Amygdala (tissue), 56 donors: ENCODE measurements at places on chromosomes 3 and 15.

- DNase-seq = no peak
These were observed 424.6 kb downstream of the GRM7 start for GRCh38 chr3:7285505-7285904.

- no peak for DNase-seq
These were observed 218.5 kb downstream of the ITPR1 start for GRCh38 chr3:4711680-4711992.

GRCh38 chr15:48494631-48495030 lies 150.9 kb downstream of the FBN1 start:
- DNase-seq = no peak

DNA sequence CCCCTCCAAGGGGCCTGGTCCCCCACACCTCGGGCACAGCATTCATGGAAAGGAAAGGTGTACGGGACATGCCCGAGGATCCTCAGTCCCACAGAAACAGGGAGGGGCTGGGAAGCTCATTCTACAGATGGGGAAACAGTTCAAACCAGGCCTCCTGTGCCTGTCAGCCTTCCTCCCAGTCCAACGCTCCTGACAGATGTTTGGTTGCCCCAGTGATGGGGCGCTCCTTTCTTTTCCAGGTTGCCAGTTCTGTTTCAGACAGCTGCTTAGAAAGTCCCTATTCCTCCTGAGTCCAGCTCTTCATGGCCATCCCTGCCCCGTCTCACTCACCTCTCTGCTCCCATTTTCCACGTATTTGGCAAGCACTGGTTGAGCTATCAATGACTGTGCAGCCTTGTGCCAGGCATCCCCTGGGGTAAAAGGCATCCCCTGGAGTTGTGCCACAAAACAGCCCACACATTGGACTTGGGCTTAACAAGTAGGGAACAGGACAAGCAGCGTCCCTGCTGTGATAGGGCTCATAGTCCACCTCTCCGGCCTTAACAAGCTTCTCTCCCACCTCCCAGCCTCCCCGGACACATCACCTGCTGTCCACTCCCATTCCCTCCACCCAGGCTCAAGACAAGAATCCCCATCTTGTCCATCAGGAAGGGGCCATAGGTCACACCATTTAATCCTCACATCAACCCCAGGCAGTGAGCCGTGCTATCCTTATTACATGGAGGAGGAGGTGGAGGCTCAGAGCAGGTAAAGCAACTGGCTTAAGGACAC lies 6.6 kb downstream of the OXTR start:
- DNase-seq = no peak

DNA sequence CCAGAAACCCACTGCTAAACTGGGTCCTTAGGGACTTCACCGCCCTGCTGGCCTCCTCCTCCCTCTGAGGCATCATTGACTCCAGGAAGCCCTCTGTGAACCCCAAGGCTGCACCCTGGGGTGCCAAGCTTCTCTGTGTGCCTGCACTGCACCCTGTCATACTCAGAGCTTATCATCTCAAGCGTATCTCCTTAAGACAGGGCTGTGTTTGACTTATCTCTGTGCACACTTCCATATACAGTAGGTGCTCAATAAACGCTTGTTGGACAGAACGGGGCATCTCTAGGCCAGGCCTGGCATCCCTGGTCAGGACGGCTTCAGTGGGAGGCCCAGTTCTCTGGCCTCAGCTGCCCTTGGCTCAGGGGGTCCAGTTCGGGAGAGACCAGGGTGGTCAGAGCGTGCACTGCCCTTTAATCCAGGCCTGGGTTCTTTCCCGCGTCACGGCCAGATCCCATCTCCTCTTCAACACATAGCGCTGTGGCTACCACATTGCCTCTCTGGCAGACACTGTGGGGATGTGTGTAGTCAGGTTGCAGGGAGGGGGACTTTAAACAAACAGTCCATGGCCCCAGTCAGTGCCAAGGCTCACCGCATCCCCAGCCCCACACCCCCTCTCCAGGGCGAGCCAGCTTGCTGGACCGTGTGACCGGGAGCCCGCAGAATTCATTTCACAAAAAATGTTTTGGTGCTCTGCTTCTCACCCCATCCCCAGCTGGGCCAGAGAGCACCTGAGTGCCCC lies 33.4 kb downstream of the MAGEF1 start:
- no peak for DNase-seq

GRCh38 chr15:58558777-58559176 lies 127.0 kb downstream of the LIPC start:
- DNase-seq = no peak

GRCh38 chr3:4011166-4011565 lies 211.9 kb downstream of the LRRN1 start:
- DNase-seq = no peak

GRCh38 chr3:150411106-150411460 lies 3.0 kb downstream of the TSC22D2 start:
- DNase-seq = no peak

GRCh38 chr3:87491843-87492242 lies 215.5 kb upstream of the POU1F1 start:
- DNase-seq = no peak

DNA sequence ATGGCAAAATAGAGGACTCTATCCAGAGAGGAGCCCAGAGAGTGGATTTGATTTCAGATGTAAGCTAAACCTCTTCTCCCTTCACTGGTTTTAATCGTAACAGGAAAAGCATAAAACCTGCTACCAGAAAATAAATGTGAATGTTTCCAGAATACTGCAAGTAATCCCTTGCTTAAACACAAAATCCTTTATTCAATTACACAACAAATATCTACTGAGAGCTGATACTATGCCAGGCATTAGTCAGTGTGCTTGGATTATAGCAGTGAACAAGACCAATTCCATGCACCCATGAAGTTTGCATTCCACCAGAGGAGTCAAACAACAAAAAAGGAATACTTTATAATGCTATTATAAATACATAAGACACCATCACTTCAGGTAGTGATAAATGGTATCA lies 15.1 kb downstream of the AVEN start:
- DNase-seq = no peak

DNA sequence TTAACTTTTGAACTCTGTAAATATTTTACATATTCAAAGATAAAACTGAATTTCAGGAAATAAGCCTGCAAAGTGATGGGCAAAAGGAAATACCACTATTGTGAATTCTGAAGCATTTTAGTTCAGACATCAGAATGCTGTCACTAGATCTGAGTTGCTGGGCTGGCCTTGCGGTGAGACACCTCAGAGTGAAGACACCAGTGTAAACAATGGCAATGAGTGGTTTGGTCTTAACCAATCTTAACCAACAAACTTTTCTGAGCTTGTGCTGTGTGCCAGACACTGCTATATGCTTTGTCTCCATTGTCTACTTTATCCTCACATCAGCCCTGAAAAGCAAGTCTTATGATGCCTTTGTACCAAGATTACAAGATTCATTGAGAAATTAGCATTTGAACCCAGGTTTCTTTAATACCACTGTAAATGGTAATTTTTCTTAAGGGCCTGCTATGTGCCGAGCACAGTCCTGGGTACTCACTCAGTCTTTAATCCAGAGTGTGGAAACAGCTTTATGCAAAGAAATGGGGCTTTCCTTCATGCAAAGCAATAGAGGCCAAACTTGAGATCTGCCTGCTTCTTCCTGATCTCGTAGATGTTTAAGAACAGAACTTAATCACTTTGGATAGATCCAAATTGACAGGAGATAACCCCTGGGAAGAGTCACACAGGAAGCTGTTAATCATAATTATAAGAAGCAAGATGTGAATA lies 55.0 kb downstream of the TMEM39A start:
- no peak for DNase-seq

- no peak for DNase-seq
These were observed 87.6 kb upstream of the SLC25A26 start for GRCh38 chr3:66133050-66133757.

DNA sequence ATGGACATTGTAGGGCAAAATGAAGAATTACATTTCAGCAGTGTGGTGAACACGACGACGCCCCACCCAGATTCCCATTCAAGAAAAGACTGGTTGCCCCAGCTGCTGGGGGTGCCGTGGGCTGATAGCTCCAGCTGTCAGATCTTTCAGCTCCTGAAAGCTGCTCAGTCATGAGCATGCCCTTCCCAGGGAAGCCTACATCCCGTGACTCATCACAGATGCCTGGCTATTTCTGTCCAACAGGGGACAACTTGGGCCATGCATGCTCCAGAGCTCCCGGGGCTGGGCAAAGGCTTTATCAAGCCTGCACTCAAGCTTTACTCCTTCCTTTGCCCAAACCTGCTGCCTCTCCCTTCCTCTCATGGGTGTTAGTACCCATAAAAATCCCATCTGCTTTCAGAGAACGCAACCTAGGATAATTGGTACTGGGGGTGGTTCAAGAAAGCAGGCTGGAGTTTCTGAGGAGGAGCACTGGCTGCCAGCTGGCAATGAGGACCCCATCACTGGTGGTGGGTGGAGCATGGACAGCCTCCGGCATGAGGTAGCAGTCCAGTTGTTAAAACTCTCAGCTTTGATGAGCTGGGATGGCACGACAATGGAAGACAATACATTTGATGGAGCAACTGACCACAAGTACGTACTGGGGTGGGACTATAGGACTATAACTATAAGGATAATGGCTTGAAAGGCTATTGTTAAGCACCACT lies 16.4 kb upstream of the ST8SIA2 start:
- DNase-seq = no peak

DNA sequence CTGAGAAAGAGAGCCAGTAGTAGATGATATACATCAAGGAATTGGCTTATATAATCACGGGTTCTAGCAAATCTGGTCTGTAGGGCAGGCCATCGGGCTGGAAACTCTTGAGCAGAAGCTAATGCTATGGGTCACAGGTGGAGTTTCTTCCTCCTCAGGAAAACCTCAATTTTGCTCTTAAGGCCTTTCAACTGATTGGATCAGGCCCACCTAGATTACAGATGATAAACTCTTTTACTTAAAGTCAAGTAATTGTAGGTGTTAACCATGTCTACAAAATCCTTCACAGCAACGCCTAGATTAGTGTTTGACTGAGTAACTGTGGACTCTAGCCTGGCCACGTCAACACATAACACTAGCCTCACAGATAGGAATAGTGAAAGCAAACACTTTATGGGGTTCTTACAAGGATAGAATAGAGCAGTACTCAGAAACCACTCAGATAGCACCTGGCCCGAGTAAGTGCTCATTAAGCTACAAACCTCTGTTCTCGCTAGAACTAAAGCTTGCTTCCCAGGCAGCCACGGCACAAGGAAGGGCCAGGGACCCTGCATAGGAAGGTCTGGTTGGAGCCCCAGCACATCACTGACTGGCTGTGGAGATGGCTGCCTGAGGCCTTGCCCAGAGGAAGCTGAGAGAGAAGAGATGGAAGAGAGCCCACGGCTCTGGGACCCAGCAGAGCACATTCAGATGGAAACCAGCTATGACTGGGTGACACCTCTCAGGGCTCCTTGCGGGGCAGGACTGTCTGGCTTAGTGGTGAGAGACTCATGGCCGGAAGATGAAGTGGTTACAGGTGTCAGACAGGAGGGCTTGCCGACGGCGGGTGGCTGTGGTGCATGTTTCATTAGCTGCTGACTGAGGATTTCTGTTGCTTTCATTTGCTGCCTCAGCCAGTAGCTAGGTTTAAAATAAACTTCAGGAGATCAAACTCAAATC lies 202.5 kb upstream of the TLE3 start:
- DNase-seq = no peak

GRCh38 chr15:74680456-74680855 lies 15.4 kb downstream of the EDC3 start:
- no peak for DNase-seq

DNA sequence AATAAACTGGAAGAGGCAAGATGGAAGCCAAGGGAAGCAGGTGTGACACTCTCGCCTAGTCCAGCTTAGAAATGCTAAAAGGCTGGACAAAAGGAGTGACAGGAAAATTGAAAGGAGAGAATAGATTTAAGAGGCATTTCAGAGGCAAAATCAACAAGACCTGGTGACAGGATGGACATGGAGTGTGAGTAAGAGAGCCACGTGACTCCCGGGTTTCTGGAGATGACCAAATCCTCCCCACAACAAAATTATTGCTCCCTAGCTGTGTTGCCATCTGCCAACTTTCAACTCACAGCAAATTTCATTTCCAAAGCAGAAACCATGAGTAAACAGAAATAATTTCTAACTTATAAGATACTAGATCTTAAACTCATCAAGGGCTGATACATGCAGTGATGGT lies 52.6 kb downstream of the MTHFS start:
- DNase-seq = no peak

GRCh38 chr15:56568466-56569167 lies 103.7 kb upstream of the MNS1 start:
- DNase-seq = no peak

- DNase-seq = no peak
These were observed 65.9 kb downstream of the IGF2BP2 start for GRCh38 chr3:185758912-185759311.

GRCh38 chr3:139534992-139535879 lies 4.3 kb downstream of the RBP1 start:
- DNase-seq = no peak

GRCh38 chr3:161577662-161578061 lies 81.1 kb downstream of the OTOL1 start:
- no peak for DNase-seq
